ENCODE measurements at places on chromosomes 1 and 21.
A peak's percentile ranks its signal among the peaks of the same experiment; 100 is the strongest.

DNA sequence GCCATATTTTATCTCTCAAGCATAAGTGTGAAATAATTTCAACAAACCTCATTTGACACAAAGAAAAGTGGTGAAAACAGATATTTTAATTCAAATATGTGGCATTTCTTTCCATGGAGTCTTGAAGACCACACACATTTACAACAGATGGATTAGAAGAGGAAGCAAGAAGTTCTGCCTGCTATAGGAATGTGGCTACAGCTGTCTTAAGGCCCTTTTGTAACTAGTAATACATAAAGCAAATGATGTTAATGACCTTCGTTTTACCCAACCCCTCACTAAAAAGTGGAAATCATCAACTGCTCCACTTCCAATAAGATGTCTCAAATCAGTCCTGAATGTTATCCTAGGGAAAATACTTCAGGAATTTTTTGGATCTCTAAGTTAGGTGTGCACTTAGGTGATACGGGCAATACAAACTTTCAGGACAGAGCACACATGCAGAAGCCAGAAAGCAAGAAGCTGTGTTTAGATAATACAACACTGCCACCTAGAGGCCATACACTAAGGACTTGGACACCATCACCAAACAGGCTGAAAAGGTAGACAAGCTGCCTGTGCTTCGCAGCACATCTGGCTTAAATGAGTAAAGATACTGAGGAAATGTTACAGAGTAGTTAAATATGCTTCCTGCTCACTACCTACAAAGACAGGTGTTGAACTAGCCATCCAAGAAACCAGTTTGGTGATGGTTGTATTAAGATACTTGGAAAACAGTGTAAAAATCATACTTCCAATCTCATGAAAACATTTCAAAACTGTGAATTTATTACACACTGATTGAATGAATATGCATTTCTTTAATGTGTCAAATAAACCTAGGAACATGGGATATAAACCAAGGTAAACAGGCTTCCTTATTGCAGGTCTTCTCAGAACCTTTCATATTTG lies 24.4 kb downstream of the RRAGC start:
- DNase-seq, result peak; percentile 82

- no peak for DNase-seq
These were observed 369.3 kb downstream of the PBX1 start for GRCh38 chr1:164928232-164928812.

- no peak for DNase-seq
These were observed 2.9 kb upstream of the SEMA4A start for GRCh38 chr1:156150333-156151011.

- no peak for DNase-seq
These were observed 20.7 kb downstream of the ZNF695 start for GRCh38 chr1:246987083-246987690.

DNA sequence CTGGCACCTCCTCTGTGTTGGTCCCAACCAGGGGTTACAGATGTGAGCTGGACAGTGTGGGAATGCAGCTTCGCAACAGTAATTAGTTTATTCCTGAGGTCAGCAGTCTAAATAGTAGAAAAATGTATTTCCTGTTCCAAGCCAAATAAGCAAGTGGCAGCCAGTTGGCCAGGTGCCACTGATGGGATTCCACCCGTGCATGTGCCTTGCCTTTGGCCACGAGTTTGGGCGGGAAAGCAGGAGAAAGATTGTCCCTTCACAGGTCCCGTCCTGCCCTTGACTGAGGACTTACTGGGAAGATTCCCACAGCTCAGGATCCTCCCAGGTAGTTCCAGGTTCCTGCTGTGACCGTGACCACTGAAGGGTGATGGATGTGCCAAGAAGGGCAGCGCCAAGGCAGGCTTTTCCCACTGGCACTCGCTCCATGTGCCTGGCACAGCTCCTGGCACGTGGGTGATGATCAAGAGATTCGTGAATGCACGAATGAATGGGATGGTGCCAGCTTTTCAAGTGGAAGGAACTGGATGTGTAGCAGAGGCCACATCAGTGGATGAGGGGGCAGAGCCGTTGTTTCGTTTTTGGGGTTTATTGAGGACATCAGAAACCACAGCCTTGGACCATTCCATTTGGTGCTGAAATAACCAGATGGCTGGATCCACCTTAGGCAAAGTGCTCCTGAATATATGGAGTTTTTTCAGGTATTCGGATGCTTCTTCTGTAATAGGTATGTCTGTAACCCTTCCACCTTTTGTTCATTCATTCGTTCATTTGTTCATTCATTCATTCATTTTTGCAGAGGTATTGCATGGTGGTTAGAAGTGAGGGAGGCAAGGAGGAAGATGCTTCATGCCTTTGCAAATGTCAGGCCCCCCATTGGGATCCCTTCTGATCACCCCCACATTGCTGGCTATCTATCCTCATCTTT lies 62.4 kb upstream of the WNT4 start:
- DNase-seq, result no peak

- no peak for DNase-seq
These were observed 10.5 kb downstream of the SERINC2 start for GRCh38 chr1:31423418-31423947.

DNA sequence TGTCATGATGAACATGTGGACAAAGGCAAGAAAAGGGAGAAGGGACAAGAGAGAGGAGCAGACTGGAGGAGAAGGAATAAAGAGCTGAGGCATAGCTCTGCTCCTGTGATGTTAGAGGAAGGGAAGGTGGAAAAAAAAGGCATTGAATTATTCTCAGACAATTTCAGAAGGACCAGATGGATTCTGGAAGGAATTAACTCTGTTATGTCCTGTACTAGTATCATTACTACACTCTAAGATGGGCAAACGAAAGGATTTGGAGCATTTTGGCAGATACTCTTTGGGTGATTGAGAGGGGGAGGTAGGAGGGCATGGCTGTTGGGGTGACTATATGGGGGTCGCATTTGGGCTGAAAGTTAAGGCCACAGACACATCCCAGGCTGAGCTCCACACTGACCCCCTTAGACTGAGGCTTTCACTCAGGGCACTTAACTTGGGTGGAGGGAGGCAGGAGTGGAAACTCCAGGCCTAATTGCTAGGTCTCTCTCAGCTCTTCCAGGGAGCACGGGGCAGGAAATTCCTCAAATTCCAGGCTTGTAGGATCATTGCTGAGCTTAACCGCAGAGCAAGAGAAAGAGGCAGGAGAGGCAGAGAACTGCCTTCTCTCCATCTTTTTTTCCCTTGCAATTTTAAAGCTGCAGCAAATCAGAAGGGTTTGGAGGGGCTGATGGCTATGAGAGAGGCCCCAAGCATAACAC lies 25.9 kb downstream of the KIRREL1 start:
- DNase-seq, result no peak

DNA sequence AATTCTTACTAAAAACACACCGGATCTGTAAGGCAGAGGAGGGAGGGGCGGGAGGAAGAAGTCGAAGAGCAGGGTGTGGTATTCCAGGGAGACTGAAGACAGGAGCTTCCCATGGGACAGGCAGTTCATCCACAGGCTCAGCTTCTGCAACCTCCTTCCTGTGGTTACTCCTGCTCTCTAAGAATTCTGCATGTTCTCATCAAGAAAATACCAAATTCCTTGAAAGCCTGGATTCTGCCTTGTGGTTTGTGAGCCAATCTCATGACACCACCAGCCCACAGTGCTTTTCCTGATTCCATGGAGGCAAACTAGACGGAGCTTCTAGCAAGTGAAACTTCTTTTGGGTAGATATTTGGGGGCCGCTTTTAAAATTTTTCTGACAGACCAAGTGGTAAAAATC lies 1.1 kb upstream of the ST6GALNAC3 start:
- DNase-seq, result no peak

GRCh38 chr1:203558064-203558760 lies 64.3 kb downstream of the OPTC start:
- DNase-seq, result no peak

GRCh38 chr1:239616673-239617072 lies 230.3 kb downstream of the CHRM3 start:
- no peak for DNase-seq

DNA sequence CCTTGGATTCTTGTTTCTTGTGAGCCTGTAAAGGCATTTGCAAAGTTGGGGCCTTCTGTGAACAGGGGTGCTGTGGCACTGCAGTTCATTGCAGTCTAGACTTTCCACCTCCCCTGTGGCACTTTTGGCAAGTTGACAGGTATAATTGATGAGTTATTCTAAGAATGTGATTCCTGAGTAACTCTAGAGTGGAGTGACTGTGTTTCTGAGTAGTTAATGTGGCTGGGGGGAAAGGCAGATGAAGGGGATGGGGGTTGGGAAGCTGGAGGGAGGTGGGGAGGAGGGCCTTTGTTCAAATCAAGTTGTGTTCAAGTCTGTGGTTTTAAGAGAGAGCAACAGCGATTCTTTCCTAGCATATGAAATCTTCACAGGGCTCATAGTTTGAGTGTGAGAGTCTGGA lies 32.9 kb downstream of the PBX1 start:
- DNase-seq, result no peak

DNA sequence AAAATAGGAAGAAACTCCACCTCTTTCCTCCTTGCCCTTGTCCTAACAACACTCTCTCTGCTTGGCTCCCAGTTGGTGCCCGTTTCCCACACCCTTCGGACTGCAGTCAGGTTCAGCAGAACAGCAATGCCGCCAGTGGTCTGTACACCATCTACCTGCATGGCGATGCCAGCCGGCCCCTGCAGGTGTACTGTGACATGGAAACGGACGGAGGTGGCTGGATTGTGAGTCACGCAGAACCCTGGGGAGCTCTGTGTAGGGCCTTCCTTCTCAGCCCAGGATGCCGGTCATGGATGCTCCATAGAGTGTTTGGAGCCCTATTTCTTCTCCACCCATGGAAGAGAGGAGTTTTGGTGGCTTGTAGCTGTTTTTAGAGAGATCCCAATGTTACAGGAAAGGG lies 60.9 kb downstream of the TNN start:
- DNase-seq, result no peak

GRCh38 chr1:33387625-33388024 lies 43.3 kb downstream of the PHC2 start:
- no peak for DNase-seq

DNA sequence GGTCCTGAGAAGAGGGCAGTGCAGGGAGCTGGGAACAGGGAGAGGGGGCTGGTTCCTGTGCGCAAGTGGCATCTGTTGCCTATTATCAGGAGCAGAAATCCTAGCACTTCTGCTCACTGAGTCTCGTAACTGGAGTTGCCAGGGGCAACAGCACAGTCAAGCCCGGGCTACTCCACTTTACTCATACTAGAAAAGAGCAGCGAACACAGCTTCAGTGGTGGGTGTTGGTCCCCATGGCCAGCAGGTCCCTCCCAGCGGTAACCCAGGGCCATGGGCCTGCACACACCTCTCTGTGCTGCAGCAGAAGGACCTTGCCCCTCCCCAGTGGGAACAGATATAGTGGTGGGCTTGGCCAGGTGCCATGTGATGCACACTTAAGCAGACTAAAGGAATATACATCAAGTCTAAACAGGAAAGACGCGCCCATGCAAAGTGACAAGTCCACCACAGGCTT lies 8.5 kb downstream of the PYCR2 start:
- peak; percentile 52 for DNase-seq

GRCh38 chr1:31723828-31724359 lies 20.1 kb upstream of the COL16A1 start:
- DNase-seq, result no peak

DNA sequence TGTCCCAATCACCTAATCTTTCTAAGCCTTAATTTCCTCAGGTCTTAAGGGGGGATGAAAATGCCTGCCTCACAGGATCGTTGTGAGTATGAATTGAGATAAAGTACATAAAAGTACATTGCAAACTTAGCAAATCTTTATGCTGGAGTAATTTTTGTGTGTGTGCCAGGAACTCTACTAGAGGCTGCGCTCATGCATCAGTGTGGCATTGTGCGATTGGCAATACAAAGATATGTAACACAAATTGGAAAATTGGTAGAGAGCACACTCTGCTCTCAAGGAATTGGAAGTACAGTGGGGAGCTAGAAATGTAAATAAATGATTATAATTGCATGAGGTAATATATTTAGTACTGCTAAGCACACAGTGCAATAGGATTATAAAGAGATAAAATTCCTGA lies 398.3 kb downstream of the DUSP10 start:
- DNase-seq, result no peak

- no peak for DNase-seq
These were observed 43.4 kb upstream of the WNT4 start for GRCh38 chr1:22186311-22186710.

DNA sequence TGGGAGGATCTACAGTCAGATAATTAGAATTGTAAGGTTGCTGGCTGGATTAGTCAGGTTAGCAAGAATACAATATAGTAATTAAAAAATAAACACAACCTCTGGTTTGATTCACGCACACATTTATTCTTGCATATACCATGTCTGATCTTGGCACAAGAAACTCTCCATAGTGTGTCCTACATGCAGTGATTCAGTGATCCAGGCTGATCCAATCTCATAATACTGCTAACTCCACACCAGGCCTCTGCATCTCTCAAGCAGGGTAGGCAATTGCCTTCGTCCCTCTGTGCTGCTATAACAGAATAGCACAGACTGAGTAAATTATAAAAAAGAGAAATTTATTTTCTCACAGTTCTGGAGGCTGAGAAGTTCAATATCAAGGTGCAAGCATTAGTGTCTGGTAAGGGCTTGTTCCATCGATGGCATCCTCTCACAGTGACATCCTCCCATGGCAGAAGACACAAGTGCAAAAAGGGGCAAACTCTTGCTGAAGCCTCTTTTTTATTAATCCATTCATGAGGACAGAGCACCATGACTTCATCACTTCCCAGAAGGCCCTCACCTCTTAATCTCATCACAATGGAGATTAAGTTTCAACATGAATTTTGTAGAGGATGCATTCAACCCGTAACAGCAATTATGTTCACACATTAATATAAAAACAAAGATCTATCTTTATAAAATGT lies 741.0 kb upstream of the NCAM2 start:
- no peak for DNase-seq

DNA sequence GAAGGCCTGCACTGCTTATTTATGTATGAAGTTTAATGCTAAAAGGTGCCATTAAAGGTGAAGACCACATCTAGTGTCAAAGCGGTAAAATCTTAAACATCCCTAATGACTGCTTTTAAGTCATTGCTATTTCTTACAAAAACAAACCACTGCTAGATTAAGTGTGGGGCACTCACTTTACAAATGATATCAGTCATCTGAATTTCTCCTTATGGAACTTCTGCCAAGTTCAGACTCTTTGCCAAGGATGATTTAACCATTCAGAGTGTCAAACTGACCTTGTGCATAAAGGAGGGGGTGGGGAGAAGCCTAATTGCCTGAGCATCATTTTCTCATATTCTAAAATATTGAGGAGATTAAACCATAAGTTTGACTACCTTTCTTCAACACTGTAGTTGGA lies 271.5 kb downstream of the TGFB2 start:
- no peak for DNase-seq

- DNase-seq, result no peak
These were observed 109.9 kb downstream of the NGF start for GRCh38 chr1:115228191-115228590.

- DNase-seq, result no peak
These were observed 54.4 kb upstream of the SCMH1 start for GRCh38 chr1:41296506-41296905.
